GM23338 (cell line): ENCODE measurements at places on chromosomes 7 and 10. TPM values are rescaled to one million over a fixed set of nuclear protein-coding genes. Genes with fewer than 3 reads are reported as not detected.

NRG3 gene
- polyA plus RNA-seq = 1.9 TPM in 2 replicates

AGR2 gene
- polyA plus RNA-seq = not detected in 2 replicates

NT5C3A gene
- 42.8 and 45.8 TPM in 2 replicates for polyA plus RNA-seq

NEUROG3 gene
- polyA plus RNA-seq = 0.31 TPM in 1 of 2 replicates, not detected in the other

PRRT4 gene
- 0.47 and 0.55 TPM in 2 replicates for polyA plus RNA-seq

RNLS gene
- polyA plus RNA-seq = 5.7 and 8.8 TPM in 2 replicates

PRKG1 gene
- 17.3 and 21.1 TPM in 2 replicates for polyA plus RNA-seq

CELF2 gene
- polyA plus RNA-seq = 16.0 and 18.1 TPM in 2 replicates

DNA sequence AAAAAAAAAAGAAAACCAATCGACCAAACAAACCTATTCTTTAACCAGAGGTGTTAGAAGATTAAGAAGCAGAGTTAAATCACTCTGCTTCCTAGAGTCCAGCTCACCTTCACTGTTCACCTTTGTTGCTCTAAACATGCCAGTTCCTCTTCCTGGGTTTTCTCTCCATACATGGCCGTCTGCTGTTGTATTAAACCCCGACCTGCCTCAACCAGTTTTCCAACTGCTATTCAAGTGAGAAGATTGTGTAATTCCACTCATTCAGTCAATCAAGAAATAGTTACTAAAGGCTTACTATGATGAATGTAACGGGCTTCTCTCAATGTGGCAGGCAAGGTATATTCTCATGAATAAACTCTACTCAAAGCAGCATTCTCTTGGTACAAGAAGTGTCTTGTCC is 8.8 kb downstream of the AASS start:
- DNase-seq = no peak

- DNase-seq = peak; percentile 21
Observed at GRCh38 chr7:11846361-11846955, 14.5 kb upstream of the THSD7A start.

DNA sequence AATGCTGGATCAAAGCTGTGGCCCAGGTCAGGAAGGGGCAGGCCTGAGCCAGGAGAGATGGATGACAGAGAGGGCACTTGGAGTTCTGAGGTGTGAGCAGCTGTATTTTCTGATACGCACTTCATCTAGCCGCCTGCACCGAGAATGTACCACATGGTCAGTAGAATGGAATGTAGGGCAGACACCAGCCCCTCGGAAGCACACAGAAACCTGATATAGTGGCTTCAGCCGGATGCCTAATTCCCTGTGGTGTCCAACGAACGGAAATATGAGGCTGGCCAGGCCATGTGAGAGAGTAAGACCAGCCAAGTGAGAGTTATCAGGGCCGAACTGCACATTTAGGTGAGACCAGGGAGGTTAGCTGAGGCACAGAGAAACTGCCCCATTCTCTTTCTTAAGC is 46.7 kb upstream of the PLCE1 start:
- peak; percentile 17 for DNase-seq

GRCh38 chr7:126845331-126845730 is 407.4 kb downstream of the GRM8 start:
- no peak for DNase-seq

- no peak for DNase-seq
Observed at GRCh38 chr7:311796-312195, 21.8 kb downstream of the FOXL3 start.

DNA sequence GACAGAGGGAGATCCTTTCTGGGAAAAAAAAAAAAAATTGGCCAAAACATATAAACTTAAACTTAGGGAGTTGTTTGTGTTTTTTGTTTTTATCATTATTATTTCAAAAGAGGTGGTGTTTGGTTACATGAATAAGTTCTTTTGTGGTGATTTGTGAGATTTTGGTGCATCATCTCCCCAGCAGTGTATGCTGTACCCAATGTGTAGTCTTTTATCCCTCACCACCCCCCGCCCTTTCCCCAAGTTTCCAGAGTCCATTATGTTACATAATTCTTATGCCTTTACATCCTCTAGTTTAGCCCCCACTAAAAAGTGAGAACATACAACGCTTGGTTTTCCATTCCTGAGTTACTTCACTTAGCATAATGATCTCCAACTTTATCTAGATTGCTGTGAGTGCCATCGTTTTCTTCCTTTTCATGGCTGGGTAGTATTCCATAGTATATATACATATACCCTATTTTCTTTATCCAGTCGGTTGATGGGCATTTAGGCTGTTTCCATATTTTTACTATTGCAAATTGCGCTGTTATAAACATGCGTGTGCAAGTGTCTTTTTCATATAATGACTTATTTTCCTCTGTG is 148.1 kb upstream of the ZNF92 start:
- no peak for DNase-seq

- DNase-seq = peak; percentile 78
Observed at GRCh38 chr7:47179812-47180515, 401.9 kb downstream of the TNS3 start.

GRCh38 chr7:140611641-140612040 is 29.0 kb downstream of the DENND2A start:
- DNase-seq = no peak

GRCh38 chr10:24854256-24854655 is 98.2 kb downstream of the PRTFDC1 start:
- DNase-seq = no peak

- no peak for DNase-seq
Observed at GRCh38 chr10:33412241-33412640, 77.8 kb upstream of the NRP1 start.

DNA sequence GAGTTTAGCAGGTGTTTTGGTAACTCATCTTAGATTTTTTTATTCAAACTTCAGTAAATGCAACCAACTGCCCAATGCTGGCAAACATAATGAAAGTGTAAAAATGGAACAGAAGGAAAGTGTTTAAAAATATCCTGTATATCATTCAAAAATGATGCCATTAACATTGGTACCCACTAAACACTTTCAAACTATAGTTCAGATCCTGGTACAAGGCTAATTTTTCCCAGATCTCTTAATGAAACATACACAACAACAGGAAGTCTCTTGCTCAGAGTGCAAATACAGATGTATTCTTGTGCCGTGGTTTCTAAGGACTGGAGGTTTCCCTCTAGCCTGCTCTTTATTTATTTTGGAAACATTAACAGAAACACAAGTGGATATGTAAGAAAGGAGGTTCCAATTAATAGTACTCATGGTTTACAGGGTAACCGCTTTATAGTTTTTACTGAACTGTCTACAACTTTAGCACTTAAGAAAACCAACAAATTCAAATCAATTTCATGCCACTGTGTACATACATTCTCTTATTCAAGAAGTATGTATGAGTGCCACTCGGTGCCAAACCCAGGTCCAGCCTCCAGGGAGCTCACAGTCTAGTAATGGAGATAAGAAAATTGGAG is 176.0 kb upstream of the AKR1E2 start:
- DNase-seq = no peak

DNA sequence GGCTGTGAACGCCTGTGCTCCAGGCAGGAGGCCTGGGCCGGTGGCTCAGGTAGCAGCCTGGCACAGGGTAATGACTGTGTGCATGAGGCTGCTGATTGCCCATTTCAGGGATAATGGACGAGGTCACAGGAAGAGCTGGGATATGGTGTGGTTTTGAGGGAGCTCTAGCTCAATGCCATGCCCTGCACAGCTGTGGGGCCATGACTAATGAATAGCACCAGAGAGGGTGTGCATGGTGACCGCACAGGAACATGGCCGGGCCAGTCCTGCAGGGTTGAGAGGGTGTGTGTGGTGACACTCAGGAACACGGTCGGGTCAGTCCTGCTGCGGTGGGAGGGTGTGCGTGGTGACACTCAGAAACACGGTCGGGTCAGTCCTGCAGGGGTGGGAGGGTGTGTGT is 21.8 kb downstream of the NKX6-2 start:
- no peak for DNase-seq
